ENCODE measurements at places on chromosomes 1 and 21.

DNA sequence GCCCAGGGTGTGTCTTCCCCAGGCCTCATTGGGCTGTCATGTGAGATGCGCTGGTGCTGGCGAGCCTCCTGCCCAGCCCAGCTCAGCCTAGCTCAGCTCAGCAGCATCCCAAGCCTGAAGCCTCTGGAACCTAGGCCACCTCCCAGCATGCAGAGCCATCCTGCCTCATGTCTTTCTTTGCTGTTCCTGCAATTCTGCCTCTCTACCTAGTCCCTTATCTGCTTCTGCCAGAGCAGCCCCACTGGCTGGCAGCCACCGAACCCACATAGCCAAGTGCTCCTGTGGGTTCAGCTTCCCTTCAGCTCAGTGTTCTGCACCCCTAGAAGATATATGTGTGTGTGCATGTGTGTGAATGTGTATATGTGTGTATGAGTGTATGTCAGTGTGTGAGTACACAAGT, 291.5 kb upstream of the VAMP3 start:
- DNase-seq, result no peak

DNA sequence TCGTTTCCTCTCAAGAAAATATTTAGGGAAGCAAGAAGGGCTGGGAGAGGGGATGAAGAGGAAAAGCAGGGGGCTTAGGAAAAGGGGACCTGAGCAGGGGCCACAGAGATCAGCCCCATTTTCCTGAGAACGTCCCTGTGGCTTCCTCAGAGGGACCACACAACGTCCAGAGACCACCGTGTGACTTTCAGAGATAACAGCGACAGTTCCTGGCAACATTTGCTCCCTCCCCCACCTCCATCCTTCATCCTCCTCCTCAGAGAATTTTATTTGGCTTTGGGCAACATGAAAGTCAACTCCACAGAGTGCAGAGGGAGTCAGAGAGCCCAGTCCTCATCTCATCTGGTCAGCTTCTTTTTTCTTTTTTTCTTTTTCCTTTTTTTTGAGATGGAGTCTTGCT, 50.9 kb downstream of the RUNX1 start:
- DNase-seq, result no peak

DNA sequence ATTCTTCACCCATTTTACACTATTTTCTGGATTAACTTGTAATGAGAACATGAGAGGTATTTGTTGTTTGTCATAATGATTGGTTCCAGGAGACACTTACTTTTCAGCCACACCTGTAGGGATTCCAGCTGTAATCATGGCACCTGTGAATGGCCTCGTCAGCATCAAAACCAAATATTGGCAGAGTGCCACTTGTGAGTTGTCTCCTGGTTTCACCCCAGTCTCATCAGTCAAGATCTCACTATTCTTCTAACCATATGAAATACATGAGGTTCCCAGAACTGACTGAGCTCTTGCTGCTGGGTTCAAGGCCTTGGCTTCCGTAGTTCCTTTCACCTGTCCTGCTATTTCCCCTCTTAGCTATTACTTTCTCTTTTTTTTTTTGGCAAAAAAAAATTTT, 246.6 kb upstream of the ADGRL2 start:
- no peak for DNase-seq

- DNase-seq, result no peak
Observed at GRCh38 chr1:149977345-149977744, 33.2 kb downstream of the OTUD7B start.

DNA sequence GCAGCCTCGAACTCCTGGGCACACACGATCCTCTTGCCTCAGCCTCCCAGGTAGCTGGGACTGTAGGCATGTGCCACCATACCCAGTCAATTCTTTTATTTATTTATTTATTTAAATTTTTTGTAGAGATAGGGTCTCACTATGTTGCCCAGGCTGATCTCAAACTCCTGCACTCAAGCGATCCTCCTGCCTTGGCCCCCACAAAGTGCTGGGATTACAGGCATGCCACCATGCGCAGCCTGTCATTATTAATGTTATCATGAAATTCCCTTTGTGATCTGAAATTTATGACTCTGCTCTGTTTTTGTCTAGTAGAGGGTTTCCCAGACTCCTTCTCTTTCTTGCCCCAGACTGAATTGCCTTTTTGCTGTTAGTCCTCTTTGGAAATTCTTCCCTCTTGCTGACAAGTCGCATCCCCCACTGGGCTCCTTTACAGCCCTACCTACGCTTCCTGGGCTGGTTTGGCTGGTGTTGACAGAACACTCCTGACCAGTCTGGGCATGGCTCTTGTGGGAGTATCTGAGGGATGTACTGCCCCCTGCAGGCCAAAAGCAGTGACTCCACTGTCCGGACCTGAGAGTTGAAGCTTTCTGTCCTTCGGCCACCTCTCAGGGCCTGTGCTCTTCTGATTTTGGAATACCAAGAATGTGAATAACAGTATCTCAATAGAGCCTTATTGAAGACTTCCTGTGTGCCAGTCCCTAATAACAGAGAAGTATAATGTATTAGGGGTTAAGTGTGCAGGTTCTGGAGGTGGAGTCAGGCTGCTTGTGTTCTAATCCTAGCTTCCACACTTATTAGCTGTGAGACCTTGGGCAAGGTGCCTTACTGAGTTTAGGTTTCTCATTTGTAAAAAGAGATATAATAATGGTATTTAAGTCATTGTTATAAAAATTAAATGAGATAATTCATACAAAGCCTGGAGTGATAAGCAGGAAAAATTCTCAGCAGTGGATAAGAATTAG, 28.2 kb downstream of the TCEANC2 start:
- peak; percentile 89 for DNase-seq

DNA sequence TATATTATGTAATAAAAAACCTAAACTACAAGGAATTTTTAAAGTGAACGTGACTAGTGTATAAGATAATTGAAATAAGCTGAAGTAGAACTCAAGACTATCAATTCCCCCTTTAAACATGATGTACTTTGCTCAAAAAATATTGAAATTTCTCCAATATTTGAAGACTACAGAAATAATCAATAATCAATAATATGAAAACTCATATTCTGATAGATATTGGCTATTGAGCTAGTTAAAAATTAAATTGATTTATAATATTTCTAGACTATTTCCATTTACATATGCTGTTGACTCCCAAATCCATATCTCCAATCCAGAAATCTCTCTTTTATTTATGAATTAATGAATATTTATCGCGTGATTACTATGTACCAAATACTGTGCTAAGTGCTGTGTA, 133.2 kb downstream of the USH2A start:
- DNase-seq, result no peak

DNA sequence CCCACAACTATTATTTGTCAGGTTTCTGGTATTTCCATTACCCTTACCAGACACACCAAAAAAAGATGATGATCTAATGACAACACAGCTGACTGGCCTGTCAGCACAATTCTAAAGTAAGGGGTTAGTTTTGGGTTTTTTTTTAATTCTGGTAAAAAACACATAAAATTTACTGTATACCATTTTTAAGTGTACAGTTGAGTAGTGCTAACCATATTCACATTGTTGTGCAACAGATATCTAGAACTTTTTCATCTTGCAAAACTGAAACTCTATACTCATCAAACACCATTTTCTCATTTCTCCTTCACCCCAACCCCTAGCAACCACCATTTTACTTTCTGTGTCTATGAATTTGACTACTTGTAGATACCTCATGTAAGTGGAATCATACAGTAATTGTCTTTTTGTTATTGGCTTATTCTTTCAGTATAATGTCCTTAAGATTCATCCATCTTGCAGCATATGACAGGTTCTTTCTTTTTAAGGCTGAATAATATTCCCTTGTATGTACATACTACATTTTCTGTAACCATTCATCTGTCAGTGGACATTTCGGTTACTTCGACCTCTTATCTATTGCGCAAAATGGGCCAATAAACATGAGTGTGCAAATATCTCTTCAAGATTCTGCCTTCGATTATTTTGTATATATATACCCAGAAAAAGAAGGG, 29.8 kb downstream of the ARNT start:
- DNase-seq, result no peak

GRCh38 chr1:46772571-46772970, 26.3 kb upstream of the CYP4B1 start:
- no peak for DNase-seq

DNA sequence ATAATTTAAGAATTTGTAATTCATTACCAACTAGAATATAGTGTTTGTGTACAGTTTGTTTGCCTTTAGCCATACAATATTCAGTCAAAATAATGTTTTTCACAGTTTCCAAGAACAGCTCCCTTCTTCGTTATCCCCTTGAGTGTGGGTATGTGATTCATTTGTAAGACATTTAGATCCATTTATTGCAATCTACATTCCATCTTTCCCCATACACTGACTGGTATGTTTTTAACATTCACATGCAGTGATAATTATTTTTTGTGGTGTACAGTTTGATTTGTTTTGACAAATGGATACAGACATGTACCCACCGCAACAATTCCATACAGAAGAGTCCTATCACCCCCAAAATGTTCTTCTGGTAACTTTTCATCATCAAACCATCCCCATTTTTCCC, 589.1 kb upstream of the ADAMTS5 start:
- DNase-seq, result no peak

DNA sequence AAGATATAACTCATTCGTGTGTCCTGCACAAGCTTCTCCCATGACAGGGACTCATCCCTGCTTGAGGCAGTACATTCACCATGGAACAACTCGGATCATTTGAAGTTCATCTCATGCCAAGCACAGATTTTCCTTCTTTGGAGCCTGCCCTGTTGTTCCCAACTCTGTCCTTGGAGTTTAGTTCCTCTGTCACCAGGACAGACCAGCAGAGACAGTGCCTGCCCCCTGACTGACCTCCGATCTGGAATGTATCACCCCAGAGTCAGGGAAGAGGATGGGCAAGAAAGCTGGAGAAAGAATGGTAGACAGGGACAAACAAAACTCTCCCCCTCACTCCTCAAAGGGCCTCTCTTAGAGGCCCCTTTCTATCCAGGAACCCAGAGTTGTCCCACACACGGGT, 5.0 kb downstream of the SHISAL2A start:
- DNase-seq, result no peak

GRCh38 chr1:198939286-198939685, 300.4 kb downstream of the PTPRC start:
- DNase-seq, result no peak

DNA sequence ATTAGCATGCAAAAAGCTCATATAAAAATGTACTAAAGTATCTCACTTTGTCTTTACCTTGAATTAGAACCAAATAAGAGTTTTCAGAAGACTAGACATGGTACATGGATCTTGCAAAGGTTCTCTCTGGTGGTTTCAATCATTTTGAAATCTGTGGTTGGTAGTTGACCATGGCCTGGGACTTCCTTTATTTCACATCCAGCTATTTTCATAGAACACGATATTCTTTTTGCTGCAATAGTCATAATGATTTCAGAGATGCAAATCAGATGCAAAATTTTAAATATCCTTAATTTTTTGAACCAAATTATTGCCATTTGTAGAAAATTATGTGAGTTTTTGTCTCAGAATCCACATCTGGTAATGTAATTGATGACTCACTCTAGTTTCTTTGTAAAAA, 375.1 kb upstream of the ZP4 start:
- DNase-seq, result no peak

GRCh38 chr1:1136547-1137230, 20.8 kb upstream of the C1orf159 start:
- DNase-seq, result peak; percentile 84

DNA sequence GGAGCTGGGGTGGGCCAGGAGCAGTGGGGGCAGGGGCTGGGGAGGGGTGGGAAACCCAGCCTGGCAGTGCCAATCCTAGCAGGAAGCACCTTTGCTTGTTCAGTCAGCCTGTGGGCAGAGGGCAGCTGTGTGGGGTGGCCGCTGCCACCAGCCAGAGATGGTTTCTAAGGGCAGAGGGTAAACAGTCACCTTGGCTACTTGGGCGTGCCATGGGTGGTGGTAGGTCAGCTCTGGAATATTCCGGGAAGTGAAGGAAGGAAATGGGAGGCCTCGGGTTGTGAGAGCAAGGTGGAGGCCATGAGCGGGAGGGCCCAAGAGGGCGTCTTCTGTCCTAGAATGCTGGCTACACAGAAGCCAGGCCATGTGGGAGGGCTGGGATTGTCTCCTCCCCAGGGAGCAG, 20.7 kb upstream of the WNT4 start:
- DNase-seq, result no peak

DNA sequence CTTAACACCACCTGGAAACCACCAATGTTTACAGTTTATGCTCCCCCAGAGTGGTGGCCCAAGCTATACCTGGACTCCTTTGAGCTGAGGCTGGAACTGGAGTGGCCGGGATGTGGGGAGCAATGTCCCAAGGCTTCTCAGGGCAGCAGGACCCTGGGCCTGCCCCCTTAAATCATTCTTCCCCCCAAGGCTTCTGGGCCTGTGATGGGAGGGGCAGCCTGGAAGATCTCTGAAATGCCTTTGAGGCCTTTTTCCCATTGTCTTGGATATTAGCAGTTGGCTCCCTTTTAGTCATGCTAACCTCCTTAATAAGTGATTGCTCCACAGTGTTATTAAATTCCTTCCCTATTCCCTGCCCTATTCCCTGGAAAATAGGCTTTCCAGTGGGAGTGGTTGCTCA, 185.8 kb downstream of the HS2ST1 start:
- no peak for DNase-seq

DNA sequence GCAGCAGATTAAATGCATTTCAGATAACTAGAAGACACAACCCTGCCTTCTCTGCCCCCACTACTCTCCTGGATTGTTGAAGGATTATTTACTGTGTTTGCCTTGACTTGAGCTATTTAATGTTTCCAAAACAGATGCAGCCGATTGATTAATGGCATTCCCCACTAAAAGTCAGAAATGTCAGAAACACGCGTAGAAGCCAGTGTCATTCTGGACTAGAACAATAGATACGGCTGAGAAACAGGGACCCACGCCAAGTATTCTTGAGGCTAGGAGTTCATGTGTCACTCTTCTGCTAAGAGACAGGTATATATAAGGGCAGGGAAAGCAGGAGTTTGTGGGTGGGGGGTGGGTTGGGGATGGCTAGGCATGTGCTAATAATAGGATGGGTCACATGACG, 366.7 kb upstream of the PROX1 start:
- no peak for DNase-seq

DNA sequence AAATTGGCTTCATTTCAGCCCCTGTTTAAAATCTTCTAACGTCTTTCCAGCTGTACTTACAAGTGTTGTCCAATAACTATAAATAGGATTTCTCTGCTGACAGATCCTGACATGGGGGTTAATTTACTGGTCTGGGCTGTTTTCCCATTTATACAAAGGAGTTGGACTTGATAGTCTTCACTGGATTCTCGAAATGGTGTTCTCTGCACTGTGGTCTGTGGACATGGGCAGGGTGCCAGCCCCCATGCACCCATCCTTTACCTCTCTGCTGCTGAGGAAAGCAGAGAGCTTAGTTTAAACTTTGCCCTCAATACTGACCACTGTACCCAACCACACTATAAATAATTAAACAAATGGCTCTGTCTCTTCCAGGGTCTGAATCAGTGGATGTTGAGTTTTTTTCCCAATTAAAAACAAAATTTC, 5.2 kb downstream of the DIO1 start:
- no peak for DNase-seq

GRCh38 chr1:85134583-85135391, 66.0 kb downstream of the SYDE2 start:
- DNase-seq, result no peak

Measured in iPS-NIHi11 (cell line).